ENCODE measurements at places on chromosomes 4 and X.

DNA sequence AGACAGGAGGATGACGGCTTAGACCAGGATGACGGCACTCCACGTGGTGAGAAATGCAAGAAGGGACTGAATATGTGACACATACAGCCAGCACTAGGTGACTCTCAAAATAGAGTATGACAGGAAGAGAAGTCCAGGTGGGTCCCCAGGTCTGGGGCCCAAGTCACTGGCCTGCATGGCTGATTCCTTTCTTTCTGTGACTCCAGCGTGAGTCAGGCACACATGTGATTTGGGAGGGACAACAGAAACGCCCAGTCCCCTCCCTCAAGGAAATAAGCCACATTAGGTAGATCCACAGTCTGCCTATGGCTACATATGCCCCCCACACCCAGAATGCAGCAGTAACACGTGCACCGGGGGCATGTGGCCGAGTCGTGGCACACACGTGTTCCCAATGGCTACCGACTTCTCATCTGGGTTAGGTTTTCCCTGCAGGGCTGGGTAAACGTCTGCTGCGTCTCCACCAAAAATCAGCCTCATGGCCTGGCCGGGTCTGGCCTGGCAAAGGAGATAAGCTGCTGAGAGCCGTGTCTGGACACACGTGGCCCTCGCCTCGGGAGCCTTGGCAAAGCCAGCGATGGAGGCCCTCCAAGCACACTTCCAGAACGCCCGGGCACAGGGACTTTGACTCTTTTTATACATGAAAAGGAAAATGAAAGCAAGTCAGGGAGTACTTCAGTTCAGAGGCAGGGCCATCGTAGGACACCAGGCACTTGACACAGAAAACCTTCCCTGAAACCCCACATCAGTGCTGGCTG lies 19.3 kb downstream of the SEL1L3 start:
- no peak for DNase-seq

DNA sequence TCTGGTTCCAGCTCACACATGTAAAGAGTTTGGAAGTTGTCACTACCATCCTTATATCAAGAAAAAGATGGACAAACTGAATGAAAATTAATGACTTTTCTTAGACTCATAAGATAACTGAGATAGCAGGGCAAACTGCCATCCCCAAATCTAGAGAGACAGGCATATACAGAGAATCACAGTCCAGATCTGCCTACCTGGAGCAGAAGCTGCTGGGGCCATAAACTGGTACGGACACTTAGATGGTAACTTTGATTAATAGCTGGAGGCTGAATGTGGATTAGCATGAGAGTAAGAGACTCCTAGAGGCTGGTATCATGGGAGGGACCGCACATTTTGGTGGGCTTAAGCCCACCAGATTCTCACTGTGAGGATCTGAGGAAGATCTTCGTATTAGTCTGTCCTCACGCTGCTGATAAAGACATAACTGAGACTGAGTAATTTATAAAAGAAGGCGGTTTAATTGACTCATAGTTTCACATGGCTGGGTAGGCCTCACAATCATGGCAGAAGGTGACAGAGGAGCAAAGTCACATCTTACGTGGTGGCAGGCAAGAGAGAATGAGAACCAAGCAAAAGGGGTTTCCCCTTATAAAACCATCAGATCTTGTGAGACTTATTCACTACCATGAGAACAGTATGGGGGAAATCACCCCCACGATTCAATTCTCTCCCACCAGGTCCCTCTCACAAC lies 10.8 kb upstream of the POLA1 start:
- no peak for DNase-seq

DNA sequence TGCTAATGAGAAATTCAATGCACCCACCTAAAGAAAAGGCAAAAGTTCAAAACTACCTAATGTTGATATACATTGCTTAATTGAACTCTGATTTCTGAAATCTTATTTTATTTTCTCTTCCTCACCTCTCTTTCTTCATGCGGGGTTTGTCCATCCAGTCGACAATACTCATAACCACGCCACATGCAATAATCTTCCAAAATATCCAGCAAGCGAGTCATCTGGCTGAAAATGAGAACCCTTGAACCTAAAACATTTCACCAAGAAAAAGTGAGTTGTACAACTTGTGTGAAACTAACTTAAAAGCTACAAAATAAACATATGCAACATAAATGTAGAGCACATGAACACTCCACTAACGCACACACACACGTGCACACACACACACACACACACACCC lies 26.7 kb downstream of the SMARCA1 start:
- DNase-seq, result no peak

DNA sequence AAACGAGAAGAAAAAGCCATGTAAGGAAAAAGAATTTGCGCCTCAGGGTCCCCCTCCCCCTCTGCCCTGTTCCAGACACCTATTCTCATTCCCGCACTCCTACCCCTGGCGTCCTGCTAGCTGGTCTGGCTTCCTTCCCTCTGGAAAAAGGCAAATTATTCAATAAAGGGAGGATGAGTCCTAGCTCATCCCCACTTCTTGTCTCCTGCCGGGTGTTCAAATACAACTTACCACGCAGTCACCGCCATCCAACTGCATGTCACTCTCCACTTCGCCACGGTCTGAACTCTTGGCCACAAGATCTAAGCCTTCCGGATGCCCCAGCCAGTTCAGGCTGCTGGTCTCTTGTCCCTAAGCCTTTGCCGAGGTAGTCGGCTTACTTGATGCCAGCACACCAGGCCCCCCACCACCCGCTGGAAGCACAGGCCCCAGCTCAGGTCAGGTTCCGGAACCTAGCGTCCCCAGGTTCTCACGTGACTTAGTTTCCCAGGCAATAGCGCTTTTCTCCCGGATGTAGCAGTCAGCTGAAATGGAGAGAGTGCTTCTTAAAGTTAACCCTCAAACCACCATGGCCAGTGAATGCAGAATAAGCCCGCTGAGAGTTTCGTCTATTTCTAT lies 209.6 kb upstream of the SPIN4 start:
- peak; percentile 25 for DNase-seq

DNA sequence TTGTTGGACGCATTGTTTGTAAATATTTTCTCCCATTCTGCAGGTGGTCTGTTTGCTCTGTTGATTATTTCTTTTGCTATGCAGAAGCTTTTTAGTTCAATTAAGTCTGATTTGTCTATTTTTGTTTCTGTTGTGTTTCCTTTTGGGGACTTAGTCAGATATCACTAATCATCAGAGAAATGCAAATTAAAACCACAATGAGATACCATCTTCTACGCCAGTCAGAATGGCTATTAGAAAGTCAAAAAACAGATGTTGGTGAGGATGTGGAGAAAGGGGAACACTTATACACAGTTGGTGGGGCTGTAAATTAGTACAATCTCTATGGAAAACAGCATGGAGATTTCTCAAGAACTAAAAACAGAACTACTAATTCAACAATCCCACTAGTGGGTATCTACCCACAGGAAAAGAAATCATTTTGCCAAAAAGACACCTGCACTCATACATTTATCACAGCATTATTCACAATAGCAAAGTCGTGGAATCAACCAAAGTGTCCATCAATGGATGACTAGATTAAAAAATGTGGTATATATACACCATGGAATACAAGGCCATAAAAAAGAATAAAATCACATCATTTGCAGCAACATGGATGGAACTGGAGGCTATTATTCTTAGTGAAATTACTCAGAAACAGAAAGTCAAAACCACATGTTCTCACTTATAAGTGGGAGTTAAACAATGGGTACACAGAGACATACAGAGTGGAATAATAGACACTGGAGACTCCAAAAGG lies 8.1 kb downstream of the COQ2 start:
- DNase-seq, result no peak

DNA sequence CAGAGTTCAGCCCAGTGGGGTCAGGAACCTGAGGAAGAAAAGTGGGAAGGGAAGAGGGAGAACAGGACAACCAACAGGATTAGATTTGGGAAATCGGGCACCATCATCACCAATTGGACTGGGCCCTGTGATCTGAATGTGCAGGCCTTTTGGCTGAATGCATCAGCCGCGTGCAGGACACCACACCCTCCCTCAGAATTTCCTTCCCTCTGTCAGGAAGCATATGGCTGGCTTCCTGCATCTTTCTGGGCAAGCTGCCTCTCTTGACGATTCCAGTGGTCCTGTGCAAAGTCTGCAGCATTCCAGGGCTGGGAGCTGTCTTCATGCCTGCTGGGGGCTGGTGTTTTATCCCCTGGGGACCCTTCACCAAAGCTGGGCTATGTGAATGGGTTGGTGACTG lies 16.4 kb downstream of the MAGEA4 start:
- DNase-seq, result no peak

DNA sequence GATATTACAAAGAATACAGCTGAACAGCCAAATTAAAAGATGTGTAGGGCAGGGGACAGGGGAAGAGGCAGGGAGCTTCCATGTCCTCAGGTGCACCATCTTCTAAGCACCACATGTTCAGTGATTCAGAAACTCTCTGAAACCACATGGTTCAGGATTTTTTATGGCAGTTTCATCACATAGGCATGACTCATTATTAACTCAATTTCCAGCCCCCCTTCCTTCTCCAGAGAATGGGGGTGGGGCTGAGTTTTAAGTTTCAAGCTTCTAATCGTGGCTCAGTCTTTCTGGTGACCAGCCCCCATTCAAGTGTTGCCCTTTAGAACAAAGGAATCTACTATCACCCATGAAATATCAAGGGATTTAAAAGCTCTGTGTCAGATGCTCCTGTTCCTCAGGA lies 317.8 kb upstream of the GALNT7 start:
- DNase-seq, result peak; percentile 59

- no peak for DNase-seq
These were observed 67.7 kb downstream of the TRMT44 start for GRCh38 chr4:8508266-8508665.

DNA sequence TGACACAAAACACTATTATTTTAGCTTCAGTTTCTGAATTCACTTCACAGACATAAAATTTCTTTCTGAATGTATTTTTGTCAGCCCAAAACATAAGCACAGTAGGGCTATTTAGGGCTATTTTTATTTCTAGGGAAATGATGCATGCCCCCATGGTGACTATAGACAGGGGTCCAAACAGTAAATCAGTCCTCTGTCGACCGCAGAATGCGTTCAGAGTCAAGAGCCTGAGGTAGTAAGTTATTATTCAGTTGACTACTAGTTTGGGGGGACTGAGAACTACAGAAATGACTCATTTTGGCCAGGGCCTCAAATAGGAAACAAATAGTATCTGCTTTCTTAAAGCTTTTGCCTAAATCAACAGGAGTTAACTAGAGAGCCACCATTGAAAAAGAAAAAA lies 414.4 kb downstream of the AFF2 start:
- no peak for DNase-seq

DNA sequence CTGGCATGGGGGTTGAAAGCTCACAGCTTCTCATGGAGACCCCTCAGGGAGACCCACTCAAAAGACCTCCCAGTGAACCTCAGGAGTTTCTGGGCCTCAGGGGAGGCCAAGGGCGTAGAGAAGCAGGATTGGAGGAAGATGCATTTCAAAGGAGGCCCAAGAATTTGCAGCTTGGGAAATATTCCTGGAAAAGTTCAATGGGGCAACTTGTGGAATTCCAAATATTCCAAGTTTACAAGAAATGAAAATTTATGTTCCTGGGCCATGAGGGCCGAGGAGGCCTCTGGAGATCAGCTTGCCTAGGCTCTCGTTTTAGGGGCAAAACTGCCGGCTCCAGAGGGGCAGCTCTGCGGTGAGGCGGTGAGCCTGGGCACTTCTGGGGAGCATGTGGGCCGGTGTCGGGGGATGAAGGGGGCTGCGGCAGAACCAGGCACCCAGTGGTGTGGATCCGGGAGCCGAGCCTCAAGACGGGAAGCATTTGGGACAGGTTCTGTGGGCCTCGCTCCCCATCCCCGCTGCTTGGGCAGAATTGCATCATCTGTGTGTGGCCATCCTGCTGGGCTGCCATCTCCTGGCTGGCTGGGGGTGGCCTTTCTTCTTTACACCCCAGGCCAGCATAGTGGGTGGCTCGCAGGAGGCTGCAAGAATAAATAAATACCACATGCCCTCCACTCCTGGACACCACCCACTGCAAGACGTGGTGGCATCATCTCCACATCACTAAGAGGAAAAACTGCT lies 54.6 kb upstream of the GPR78 start:
- no peak for DNase-seq

GRCh38 chr4:82989575-82990429 lies 20.8 kb downstream of the LIN54 start:
- DNase-seq, result no peak

DNA sequence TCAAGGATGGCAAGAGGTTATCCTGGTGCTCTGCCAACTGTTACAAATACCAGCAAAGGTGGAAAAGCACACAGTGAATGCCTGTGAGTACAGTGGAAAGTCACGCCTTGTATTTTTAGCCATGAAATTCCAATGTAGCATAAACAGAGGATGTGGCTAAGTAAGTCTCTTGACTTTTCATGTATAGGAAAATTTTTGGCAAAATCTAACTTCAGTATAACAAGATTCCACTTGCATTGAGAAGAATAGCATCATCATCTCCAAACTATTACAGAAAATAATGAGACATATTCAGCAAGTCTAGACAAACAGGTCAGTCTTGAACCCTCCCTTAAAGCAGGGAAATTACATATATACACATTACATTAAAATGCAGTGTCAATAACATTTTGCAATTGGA lies 7.9 kb downstream of the SLC10A6 start:
- DNase-seq, result no peak

DNA sequence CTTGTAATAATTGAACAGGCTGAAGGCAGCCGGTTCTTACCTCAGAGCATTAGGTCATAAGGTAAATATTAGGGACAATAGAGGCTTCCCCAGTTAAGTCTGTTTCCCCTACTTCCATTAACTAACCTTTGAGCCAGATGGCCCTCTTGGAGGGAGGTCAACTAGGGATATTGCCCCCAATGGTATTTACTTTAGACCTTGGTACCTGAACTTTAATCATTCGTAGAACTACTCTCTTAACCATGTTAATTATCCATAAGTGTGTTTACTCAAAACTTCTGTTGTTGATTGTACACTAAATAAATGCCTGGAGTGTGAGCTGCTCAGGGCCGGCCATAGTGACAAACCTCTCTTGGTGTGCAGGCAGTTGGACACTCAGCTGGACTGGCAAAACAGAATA lies 1843.5 kb upstream of the AGA start:
- DNase-seq, result no peak

- DNase-seq, result no peak
These were observed 610.2 kb downstream of the UBE2NL start for GRCh38 chrX:144494074-144494473.

DNA sequence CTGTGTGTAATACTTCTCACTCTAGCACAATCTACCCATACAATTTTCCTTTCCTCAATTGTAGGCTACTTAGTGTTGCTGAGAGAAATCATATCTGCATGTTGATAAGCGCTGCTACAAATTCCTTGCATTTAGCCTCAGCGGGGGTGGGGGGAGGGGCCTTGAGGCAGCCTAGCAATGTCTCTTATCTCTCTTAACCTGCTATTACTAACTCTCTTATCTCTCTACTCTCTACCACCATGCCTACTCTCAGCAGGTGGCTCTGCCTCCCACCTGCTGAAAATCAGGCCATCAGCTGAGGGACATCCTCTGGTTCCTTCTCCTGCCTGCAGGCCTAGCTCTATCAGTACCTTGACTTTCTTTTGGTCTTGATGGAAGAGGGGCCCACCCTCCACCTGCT lies 98.9 kb downstream of the GPR82 start:
- DNase-seq, result no peak

DNA sequence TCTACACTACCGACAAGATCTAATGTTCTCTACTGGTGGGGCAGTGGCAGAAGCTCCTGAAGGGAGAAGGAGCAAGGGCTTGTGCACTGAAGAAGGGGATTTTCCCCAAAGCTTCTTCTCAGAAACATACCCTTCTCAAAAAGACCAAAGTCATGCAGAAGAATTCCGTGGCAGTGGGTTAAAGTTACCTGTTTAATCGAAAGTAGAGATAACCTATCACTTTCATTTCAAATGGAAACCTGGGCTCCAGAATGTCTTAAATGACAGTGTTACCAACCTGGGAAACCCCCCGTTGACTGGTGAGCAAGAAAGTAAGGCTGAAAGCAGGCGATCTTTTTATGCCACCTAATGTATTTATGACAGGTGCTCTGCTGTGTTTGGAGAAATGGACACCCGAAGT lies 92.5 kb upstream of the TEX13D start:
- DNase-seq, result no peak
